NCI-H1092 (cell line): ENCODE measurements at places on chromosomes 2 and 18.

DNA sequence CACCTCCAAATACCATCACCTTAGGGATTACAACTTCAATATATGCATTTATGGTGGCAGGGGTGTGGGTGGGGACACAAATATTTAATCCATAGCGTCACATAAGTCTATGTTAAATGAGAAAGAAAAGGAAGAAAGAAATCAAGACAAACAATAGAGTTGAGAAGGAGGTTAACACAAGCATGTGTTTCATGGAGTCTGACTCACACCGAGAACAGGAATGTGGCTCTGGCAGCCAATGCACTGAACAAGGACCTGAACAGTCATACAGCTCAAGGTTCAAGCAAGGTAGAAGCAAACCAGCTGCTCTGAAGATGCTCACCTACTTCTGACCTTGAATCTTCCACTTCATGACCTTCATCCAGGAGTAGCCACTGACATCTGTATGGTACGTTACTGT is 36.2 kb upstream of the LPIN1 start:
- DNase-seq, result no peak

DNA sequence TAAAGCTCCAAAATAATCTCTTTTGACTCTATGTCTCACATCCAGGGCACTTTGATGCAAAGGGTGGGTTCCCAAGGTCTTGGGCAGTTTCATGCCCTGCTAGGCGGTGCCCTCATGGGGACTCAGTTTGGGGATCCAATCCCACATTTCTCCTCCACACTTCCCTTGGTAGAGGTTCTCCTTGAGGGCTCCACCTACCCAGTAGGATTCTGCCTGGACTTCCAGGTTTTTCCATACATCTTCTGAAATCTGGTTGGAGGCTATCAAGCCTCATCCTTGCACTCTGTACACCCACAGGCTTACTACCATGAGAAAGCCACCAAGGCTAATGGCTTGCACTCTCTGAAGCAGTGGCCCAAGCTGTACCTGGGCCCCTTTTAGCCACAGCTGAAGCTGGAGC is 49.8 kb upstream of the ERMN start:
- DNase-seq, result no peak

- DNase-seq, result no peak
Measured at GRCh38 chr2:63053889-63054602, 3.4 kb downstream of the OTX1 start.

DNA sequence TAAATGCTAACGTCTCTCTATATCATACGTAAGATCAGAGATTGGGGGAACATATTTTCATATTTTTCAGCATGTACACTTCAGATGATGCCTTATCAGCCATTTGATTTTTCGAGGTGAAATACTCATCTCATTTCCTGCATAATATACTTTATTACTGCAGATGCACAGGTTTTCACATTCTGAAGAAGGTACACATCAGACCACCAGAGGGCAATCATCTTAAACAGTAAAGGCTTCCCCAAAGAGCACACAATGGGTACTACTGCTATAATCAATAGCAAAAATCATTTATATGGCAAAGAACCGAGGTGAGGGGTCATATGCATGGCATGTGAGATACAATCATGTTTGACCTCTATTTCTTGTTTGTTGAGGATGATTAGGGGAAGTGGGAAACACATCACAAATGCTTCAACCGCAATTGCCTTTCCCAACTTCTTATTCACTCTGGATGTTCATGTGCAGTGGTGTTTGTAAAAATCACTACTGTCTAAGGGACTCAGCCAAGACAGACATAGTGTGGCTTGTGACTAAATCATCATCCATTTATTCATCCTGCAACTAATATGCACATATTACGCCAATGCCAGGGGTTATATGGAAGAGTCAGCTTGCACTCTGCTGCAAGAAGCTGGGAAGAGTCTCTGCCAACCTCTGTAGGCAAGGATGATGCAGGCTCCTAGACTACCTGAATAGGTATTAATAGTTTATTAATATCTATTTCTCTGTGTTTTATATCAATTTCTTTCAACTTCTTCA is 118.7 kb downstream of the EPB41L3 start:
- peak; percentile 27 for DNase-seq

DNA sequence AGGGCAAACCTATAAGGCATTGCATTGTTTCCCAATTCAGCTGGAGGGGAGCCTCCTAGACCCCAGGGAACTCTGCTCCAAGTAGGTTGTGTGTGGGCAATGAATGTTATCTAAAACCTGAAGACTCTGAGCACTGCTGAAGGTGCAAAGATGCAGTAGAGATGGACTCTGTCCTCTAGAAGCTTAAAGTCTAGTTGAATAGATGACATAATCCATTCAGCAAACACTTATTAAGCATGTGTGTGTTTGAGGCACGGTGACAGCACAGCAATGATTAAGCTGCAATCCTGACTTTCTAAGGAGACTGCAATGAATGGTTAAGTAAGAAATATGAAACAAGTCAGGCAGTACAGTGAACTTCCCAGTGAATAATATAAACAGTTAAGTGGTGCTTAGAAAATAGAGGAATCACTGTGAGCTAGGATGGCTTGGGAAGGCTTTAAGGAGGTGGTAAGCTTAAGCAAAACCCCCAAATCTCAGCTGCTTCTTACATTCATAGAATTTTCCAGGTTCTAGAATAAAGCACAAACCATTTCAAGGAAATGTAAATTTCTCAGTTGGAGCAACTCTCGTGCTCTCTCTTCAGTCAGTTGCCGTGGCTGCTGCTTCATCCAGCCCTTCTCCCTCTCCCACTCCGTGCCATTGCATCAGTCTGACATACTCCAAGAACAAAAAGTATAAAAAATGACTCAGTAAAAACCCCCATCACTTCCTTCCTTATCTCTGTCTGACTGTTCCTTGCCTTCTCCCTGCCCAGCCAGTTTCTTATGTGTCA is 19.1 kb downstream of the MXD1 start:
- no peak for DNase-seq

DNA sequence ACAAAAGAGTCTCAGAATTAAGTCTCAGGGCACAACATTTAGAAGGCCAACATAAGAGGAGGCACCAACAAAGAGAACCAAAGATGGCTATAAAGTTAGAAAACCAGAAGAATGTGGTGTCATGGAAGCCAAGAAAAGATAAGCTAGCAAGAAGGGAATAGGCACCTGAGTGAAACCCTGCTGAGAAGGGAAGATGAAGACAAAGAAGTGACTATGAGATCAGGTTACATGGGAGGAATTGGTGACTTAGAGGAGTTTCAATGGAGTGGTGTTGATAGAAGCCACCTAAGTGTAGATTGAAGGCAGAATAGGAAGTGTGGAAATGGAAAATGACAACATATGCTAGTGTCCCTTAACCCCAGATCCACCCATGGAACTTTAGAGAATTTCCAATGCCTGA is 327.6 kb upstream of the KCNJ3 start:
- no peak for DNase-seq

DNA sequence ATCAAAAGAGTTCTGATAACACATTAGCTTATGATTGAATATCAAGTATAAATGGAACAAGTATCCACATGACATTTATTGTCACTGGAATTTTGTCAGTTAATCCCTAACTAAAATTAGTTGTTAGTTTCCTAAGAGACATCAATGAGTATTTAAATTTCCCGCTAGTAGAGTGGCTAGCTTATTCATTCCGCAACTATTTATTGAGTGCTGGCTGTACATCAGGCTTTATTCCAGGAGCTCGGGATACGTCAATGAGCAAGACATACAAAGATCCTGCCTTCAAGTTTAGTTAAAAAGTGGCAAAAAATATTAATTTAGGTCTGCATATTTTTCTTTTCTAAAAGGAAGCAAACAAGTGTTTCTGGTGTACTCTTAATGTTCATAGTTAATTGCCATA is 59.3 kb downstream of the PRKRA start:
- no peak for DNase-seq

DNA sequence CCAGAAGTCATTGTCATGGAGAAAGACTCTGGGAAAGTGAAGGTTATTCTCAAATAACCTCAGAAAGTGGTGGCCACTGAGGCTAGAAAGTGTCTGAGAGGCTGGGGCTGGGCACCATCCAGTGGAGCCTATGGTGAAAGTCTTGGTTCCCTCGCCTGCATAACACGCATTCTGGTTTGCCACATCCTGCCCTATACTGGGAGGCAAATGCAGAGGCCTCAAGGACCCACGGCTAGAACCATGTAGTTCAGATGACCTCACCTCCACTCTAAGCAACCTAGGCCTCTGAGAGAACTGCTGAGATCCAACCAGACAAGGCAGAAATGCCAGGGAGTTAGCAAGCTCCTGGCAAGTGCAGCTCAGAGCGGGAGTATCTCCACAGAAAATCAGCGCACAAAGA is 5.1 kb downstream of the ITGB6 start:
- no peak for DNase-seq

DNA sequence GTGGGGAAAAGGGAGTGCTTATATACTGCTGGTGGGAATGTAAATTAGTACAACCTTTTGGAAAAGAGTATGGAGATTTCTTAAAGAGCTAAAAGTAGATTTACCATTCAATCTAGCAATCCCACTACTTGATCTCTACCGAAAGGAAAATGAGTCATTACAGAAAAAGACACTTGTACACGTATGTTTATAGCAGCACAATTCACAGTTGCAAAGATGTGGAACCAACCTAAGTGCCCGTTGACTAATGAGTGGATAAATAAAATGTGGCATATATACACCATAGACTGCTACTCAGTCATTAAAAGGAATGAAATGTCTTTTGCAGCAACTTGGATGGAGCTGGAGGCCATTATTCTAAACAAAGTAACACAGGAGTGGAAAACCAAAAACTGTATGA is 29.5 kb downstream of the FLACC1 start:
- DNase-seq, result no peak

DNA sequence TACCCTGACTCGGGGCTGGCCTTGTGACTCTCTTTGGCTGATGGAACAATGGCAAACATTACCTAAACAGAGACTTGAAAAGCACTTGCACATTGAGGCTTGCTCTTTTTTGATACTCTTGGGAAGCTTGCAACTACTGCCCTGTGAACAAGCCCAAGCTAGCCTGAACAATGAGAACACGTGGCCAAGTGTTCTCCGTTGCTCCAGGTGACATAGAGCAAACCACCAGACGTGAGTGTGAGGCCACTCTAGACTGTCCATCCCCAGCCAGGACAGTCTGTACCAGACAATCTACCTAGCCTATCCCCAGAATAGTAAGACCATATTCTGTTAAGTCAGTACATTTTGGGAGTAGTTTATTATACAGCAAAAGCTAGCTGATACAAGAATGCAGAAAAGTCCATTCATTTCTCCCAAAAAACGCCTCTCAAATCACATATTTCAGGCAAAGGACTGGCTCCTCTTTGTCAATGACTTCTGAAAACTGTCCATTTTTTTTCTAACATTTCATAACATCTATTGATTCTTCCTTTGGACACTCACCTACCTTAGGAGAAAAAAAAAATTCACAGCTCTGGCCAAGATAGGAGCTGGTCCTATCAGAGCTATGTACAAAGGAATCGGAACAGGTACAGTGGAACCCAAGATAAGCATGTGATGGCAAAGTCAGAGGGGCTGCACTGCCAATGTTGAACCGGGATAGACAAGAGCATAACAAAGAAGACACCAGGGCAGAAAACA is 142.1 kb upstream of the PKDCC start:
- no peak for DNase-seq

DNA sequence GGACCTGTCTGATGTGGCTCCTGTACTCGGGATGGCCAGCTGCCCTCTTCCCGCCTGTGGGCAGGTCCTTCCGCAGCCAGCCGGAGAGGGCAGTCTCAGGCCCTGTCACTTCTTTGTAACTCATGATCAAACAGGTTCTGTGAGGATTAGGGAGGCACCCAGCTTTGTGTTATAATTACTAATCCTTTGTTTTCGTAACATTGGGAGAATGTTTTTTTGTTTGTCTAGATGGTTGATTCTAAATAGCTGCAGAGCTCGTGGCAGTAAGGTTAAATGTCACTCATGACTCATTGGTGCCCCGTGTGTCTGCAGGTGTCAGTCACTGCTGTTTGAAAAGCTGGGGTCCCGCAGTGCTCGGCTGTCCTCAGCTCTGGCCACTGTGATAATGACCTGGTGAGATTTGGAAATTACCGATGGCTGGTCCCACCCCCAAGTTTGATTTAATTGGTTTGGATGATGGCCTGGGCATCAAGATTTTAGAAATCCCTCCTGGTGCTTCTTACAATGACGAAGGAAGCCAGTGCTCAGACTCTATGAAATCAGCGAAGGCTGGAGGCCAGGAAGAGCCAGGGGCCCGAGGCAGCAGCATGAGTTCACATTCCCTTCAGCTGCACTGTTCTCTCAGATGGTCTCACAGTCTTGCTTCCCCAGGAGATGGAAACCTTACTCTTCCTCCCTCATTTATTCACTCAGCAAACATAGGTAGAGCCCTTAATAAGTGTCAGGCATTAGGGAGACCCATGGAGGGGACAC is 172.8 kb downstream of the VAPA start:
- DNase-seq, result no peak

- DNase-seq, result no peak
Measured at GRCh38 chr2:169222665-169223064, 139.7 kb downstream of the LRP2 start.

GRCh38 chr18:7415081-7415894 is 151.8 kb upstream of the PTPRM start:
- DNase-seq, result no peak

- DNase-seq, result no peak
Measured at GRCh38 chr2:120323214-120323613, 22.7 kb upstream of the INHBB start.

GRCh38 chr2:219519526-219519916 is 5.2 kb downstream of the ASIC4 start:
- no peak for DNase-seq

DNA sequence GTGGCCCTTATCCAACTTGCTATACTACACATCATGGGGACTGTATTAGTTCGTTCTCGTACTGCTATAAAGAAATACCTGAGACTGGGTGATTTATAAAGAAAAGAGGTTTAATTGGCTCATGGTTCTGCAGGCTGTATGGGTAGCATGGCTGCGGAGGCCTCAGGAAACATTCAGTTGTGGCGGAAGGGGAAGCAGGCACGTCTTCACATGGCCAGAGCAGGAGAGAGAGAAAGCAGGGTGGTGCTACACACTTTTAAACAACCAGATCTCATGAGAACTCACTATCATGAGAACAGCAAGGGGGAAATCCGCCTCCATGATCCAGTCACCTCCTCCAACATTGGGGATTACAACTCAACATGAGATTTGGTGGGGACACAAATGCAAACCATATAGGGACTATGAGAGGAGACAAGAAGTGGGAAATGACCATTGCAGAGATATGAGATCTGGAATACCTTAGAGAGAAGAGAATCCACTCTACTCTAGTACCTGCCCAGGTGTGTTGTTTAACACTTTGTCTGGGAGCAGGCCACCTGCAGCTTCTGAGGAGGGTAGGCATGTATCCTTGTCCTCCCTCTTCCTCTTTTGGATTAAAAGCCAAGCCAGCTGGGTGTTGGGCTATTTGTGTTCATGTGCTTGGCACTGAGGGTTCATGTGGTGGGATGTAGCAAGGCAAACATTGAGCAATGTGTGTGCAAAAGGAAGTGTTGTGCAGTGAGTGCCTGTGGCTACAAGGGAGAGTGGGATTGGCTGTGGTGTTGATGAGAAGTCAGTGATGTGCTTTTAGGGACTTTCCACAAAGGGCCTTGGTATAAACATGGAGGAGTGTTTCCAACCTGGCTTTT is 22.8 kb downstream of the TTLL4 start:
- no peak for DNase-seq

- DNase-seq, result no peak
Measured at GRCh38 chr2:85395912-85396475, 14.2 kb downstream of the CAPG start.
